CD4-positive, alpha-beta T cell treated with Interleukin-4 for 4 hours (primary cell): ENCODE measurements at places on chromosomes 12 and 14.

- peak; percentile 32 for DNase-seq
These were observed 163.6 kb upstream of the DYRK2 start for GRCh38 chr12:67484791-67485480.

DNA sequence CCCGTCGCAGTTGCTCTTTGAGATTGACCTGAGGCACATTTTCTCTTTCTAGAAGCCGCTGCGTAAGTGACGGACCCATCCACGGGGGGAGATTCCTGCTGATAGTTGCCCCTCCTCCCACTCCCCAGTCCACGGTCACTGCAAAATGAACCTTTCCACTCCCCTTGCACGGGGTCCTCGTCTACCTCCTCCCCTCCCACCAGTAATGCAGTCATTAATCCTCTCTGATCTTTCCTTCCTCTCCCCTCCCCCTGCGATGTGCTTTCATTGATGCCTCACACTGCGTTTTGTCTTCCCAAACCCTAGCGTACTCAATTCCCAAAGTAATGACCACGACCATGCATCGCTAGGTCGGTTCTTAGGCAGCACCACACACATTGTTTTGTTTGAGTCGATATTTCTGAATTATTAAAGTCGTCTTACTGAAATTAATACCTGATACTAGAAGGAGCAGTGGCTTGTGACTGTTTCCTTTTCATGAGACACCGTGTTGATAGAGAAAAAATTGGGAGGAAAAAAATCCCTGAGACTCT is 857 bp downstream of the ETNK1 start:
- DNase-seq, result peak; percentile 20

DNA sequence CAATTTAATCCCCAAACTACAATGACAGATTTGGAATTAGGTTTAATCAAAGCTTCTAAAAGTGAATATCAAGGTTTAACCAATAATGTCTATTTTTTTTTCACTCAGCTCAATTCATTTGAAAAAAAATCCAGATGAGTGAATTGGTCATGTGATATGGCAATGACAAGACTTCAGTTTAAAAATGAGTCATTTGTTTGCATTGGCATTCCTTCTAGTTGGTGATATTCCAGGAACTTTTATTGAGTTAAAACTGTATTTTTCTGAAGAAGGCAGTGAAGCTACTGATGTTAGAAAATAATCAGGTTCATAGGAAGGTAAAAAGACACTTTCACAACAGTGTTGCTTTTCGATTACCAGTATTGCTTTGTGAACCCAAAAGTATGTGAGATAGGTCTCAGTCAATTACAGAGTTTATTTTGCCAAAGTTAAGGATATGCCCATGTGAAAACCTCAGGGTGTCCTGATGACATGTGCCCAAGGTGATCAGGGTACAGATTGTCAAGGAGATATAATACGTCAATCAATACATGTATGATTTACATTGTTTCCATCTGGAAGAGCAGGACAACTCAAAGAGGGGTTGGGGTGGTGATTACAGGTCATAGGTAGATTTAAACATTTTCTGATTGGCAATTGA is 1214.9 kb downstream of the GALC start:
- no peak for DNase-seq

- no peak for DNase-seq
These were observed 55.4 kb upstream of the FUT8 start for GRCh38 chr14:65357113-65357512.

GRCh38 chr14:68950111-68950510 is 29.0 kb downstream of the ACTN1 start:
- DNase-seq, result no peak

- DNase-seq, result no peak
These were observed 92.6 kb upstream of the SFSWAP start for GRCh38 chr12:131618303-131618658.

DNA sequence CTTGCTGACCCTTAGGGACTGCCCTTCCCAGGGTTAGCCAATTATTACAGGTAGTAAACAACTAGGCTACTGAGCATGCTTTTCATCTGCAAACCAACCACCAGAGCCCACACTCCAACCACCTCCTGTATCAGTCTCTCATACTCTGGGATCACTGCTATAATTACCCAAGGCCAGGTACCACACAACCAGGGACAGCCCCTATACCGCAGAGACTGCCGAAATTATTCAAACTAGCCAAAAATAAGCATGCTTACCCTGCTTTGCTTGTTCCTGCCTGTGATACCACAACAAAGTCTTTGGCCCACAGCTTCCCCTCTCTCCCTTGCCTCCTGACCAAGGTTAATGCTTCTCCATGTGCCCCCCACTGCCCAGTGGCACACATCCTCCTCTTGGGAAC is 197.6 kb upstream of the SRRM4 start:
- DNase-seq, result no peak

DNA sequence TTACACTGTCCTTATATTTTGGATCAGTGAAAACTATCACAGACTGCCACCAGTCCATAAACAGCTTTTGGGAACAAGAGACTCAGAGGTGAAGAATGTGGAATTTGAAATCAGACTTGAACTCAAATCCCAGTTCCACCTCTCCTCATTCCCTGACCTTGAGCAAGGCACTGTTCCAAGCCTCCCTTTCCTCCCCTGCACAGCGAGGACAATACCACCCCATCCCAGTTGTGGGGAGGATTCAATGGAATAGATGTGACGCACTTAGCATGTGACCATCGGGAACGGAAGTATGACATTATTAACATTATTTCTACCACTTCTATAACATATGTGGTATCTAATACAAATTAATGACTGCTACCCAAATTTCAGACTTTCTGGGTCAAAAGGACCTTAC is 63.5 kb downstream of the DPF3 start:
- DNase-seq, result no peak

- no peak for DNase-seq
These were observed 99.2 kb downstream of the EML1 start for GRCh38 chr14:99892406-99892805.

- no peak for DNase-seq
These were observed at the start of gene MMP19 for GRCh38 chr12:55842681-55843429. MMP19 (minus strand) TSS chr12:55842936; CDS start chr12:55842830, 106 bp downstream.

- no peak for DNase-seq
These were observed 143.8 kb upstream of the FGD4 start for GRCh38 chr12:32255588-32255987.

DNA sequence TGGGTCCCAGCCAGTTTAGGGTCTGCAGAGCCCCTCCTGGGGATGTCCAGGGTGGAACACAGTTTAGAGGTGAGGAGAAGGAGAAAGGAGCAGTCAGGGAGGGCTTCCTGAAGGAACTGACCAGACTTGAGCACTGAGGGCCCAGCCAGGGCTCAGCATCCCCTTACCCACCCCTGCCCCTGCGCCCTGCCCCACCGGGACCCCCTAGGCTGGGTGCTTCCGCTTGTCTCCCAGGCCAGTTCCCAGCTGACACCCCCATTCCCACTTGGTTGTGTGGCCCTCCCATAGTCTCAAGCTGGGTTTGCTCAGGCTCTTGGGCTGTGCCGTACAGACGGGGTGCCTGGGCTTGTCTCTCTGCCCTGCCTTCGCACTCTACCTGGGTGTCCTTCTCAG is 26.3 kb upstream of the KIF26A start:
- DNase-seq, result no peak
